ENCODE measurements at places on chromosomes 1 and 21.

DNA sequence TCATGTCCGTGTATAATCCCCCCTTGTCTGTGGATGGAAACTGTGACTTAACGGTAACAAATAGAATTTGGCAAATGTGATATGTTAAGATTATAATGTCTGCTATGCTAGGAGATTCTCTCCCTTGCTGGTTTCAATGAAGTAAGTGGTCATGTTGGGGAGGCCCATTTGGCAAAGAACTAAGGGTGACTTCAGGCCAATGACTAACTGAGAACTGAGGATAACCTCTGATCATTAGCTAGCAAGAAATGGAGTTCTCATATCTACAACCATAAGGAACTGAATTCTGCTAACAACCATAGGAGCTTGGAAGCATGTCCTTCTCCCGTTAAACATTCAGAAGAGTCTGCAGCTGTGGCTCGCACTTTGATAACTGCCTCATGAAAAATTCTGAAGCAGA, 2.3 kb downstream of the IFI44L start:
- DNase-seq = no peak

GRCh38 chr1:94697839-94698238, 122.3 kb upstream of the SLC44A3 start:
- no peak for DNase-seq

DNA sequence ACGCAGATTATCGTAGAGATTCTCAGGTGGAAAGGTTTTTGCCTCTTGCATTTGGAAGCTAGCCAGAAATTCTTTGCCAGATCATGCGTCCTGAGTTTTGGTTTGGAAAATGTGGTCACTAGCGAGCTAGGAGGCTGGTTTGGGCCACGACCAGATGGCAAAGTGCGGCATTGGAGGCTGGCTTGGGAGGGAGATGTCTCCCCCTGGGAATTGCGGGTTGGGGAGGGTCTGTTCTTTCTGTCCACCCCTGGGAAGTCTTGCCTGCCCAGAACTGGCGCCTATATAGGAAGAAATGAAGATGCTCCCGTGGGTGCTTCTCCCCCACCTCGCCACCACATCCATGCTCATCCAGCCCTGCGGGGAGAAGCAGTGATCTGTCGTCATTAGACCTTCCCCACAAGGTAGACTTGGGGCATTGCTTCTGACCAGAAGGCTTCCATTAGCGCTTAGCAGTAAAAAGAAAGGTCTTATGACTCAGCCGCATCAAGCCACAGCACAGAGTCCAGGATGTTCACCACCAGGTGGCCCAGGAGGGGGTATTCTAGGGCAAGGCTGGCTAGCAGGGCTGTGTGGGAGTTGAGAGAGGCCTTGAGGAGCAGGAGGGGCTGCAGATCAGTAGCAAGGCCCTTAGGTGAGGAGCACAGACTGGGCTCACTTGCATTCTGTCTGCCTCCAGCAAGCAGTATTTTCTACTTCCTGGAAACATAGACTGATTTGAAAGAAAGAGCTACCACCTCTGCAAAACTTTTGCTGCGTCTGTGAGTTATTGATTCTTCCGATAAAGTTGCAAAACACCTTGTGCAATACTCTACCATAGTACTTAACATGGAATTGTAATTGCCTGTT, 1.5 kb upstream of the PTP4A2 start:
- DNase-seq = no peak

DNA sequence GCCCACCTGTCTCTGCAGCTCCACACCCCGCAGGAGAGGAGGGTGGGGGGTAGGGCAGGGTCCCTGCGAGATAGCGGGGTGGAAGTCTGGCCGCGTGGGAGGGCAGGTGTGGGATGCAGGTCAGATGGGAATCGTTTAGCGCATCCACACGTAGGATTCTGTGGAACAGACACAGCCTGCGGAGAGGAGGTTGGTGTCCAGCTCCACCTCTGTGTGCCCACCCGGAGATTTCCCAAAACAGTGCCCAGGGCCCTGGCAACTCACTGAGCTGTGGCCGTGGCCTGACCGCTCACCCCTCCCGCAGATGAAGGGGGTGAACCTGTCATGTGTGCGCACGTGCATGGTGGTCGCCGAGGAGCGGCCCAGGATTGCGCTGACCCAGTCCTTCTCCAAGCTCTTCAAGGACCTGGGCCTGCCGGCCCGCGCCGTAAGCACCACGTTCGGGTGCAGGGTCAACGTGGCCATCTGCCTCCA, 46.9 kb downstream of the S100B start:
- DNase-seq = no peak

DNA sequence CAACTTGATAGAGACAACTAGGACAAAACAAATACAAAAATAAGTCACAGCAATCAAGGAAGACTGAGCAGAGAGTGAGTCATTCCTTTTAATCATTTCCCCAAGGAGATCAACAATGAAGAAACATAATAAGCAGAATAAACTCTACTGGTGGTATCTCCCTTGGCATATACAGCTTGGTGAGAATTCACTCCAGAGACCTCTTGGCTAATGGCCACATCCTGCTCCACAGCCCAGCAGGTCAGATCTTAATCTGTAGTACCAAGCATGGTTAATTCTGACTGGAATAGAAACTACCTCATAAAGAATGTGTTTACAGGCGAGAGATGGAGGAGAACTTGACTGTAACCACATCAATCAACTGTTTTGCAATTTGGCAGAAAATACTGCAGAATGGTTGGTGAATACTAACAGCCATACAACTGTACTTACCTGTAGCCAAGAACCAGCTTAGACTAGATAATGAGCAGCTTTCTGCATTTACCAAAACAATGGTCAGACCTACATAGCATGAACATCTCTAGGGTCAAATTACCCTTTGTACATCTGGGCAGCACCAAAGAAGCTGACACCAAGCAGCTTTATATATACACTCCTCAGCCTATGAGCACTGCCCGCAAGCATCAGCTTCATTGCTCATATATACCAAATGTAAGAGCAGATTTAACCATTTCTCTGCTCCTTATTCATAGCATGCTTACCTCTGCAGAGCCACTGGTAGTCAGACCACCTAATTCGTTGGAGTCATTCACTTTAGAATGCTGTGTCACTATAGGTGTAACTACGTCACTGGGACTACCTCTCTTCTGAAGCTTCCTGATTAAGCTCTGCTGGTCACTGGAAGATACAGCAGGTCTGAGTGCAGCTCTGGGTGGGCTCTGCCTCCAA, 51.0 kb downstream of the KIAA0319L start:
- DNase-seq = no peak

DNA sequence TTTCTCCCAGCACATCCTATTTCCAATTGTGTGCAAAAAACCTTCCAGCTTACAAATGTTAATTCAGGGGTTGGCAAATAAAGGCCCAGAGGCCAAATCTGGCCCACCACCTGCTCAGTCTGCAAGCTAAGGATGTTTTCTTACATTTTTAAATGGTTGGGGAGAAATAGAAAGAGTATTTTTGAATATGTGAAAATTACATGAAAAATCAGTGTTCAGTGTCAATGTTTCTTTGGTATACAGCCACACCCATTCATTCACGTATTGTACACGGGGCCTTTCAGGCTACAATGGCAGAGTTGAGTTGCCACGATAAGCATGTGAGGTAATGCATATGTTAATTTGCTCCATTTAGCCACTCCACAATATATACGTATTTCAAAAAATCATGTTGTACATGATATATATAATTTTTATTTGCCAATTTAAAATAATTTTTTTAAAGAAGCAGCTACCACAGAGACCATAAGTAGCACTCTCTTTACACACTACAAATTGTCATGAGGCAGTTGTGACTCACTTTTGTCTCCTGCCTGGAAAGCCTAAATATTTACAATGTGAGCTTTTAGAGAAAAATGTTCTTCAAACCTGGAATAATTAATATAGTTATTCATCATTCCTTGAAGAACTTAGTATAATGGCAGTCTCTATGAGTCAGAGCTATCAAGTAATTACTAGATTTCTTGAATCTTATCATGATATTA, 189.6 kb downstream of the SMYD3 start:
- DNase-seq = no peak

DNA sequence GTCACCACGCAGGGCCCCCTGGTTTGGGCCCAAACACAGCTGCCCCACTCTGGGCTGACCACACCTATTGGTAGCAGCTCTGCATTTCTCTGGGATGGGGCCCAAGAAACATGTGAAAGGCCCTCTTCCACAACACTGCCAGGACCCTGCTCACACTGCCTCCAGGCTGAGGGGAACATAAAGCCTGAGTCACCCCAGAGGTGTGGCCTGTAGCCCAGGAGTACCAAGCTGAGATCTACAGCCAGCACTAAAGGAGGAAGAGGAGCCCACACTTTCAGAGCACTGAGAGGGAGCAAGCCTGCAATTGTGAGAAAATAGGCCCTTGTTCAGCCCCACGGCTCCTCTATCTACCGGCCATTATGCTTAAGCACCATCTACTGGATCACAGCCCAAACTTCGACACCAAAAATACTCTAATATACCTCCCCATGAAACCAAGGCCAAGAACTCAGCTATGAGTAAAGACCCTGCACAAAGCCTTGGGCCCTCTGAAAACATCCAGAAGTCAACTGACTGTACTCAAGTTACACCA, 14.4 kb upstream of the OR2T10 start:
- DNase-seq = no peak

- no peak for DNase-seq
Observed at GRCh38 chr1:218272366-218272765, 12.7 kb upstream of the RRP15 start.

- no peak for DNase-seq
Observed at GRCh38 chr1:41895552-41895951, 23.2 kb downstream of the HIVEP3 start.

- no peak for DNase-seq
Observed at GRCh38 chr1:202029171-202029665, 18.8 kb downstream of the ELF3 start.

- DNase-seq = no peak
Observed at GRCh38 chr1:111201275-111202090, 1.0 kb upstream of the DENND2D start.

DNA sequence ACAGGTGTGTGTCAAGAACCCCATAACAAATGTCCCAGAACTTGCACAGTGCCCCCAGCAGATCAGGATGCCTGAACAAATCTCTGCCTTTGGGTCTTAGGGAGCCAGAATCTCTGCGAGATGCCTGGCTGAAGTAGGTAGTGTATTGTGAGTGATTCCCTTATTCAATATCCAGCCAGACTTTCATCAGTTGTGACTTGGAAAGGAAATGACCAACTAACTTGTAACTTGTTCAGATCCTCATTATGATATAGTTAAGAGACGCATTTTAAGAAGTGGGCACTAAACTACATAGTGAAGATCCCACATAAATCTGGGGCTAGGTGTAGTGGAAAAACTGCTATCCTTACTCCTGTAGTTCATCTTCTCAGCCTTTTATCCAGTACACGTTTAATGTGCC, 11.8 kb downstream of the OLIG2 start:
- no peak for DNase-seq

- no peak for DNase-seq
Observed at GRCh38 chr1:26352338-26352679, 1.6 kb downstream of the CRYBG2 start.

GRCh38 chr1:109788695-109789521, 25.2 kb upstream of the EPS8L3 start:
- DNase-seq = no peak

DNA sequence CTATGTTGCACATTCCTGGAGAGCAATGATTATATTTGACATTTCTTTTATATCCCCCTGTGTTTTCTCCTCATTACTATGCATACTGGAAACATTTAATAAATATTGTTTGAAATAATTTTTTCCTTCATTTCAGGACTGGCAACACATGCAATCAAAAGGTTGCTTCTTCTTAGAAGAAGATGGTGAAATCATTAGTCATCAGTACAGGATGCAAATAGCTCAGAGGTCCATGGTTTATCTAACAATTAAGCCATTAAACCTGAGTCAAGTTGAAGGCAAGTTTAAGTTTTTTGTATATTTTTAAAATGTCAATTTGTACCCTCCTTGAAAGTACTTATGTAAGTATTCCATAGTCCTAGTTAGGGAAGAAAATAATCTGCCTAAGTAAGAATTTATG, 22.5 kb downstream of the EFCAB7 start:
- DNase-seq = no peak

- DNase-seq = no peak
Observed at GRCh38 chr1:51973587-51974474, 16.7 kb downstream of the RAB3B start.

DNA sequence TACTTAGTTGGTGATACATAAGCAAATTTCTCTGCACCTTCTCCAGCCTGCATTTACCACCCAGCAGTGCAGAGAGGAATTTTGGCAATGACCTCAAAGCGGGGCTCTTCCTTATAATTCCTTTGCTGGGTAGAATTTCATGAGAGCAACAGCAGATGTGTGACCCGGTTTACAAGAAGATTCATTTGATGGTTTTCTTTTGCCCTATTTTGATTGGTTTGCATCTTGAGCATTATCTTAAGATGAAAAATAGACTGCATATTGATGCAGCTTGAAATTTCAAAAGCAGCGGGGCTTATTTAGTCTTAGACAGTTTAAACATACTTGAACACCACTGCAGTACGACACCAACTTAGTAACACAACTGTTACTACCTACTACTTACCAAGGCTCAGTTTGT, 378.9 kb downstream of the TTLL7 start:
- no peak for DNase-seq

- no peak for DNase-seq
Observed at GRCh38 chr1:117642963-117643362, 37.1 kb downstream of the TENT5C start.

DNA sequence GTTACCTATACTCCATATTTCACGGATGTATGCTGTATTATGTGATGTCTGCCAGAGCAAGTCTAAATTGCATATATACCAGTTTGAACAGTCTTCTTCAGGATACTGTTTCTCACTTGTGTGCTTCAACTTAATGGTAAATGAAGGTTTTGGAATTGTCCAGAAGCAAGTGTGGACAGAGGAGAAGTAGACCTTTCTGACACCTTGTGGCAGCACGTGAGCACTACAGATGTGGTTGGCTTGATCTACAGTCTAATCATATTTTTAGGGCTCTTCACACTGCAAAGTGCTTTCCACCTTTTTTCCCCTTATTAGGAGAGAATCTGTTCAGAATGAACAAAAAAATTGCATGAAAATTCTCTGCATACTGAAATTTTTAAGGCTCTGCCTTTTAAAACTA, 10.9 kb downstream of the MORC3 start:
- no peak for DNase-seq

DNA sequence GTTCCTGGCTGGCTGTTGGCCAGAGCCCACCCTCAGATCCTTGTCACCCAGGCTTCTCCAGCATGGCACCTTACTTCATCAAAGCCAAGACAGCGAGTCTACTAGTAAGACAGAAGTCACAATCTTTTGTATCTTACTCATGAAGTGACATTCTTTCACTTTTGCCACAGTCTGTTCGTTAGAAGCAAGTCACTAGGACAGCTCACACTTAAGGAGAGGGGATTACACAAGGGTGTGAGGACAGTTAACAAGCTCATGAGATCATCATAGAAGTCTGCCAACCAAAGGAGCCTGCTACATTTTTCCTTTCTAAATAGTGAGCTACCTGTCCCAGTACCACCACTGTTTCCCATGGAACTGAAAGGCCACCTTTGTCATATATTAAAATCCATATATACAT, 61.5 kb downstream of the PACC1 start:
- DNase-seq = no peak
